H1 (cell line): ENCODE measurements at places on chromosomes 5 and 9. TPM values are rescaled to one million over a fixed set of nuclear protein-coding genes. Genes with fewer than 3 reads are reported as not detected.

DNA sequence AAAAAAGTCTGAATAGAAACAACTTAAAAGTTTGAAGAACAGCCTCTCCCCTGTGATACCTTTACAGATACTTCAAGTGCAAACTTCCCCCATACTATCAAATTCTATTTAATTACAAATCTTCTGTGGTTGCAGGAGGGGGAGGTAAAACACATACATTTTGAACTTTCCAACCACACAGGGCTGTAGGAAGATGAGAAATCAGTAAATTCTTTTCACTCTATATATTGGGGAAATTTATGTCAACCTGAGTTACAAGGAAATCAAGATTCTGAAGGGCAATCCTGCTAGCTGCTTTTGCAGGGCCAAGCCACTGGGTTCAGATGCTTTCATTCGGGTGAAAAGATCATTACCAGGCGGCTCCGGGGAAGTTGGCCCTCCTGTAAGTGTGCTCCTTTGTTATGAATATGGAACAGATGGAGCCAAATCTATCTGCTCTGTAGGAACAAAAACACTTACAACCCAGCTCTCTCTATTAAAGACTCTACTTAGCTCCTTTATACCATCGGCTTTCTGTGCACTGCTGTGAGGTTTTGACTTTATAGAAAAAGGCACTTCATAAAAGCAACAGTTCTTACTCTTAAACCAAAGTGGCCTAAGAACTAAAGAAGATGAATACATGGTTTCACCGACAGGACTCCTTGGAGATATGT lies 269.1 kb downstream of the EFNA5 start:
- DNase-seq = no peak

DNA sequence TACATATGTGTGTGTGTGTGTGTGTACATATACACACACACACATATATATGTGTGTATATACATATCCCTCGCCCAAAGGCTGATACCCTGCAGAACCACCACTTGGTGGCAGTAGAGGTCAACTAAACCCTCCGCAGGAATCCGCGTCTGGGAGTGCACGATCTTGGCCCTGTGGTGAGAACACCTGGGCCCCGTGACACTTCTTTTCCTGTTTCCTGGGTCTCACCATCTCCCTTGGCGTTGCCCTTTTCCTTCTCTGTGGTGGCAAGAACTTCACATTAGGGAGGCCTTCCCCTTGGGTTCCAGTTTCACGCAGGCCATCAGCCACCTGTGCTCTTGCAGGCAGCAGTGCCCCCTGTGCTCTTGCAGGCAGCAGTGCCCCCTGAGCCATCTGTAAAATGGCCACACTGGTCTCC lies 8.2 kb downstream of the IL9 start:
- peak; percentile 31 for DNase-seq

DNA sequence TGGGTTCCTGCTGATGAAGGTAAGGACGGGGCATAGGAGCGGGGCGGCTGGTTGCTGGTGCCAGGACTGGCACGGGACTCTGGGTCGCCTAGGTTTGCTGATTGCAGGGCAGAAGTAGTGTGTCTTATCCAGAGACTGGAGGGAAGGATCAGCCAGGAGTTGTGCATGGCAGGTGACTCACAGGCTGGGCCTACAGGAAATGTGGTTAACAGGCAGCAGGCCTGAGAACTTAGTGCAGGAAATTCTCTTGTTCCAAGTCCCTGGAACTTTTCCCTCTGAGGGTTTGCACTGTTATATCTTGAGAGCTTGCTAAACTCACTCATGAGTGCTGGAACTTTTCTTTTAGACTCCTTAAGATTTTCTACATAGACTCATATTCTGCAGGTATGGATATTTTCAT lies 95.1 kb downstream of the ANXA2R start:
- DNase-seq = no peak

- DNase-seq = no peak
Measured at GRCh38 chr5:119651486-119651885, 22.1 kb downstream of the FAM170A start.

DNA sequence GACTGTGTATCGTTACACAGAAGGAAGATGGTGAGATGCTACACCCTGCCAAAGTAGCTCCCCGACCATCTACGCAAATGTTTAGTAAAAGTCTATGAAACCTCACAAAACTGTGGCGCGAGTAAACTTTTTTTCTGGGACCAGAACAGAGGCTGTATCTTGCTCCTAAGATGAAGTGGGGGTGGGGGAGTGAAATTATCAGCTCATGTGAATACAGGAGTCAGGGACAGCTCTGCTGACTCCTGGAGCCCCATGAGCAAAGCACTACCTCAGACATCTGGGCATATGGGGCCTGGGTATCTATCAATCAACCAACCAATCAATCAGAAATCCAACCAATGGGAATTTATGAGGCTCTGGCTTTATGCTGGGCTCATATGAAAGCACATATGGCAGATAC lies 138.6 kb upstream of the RANBP3L start:
- DNase-seq = no peak

DNA sequence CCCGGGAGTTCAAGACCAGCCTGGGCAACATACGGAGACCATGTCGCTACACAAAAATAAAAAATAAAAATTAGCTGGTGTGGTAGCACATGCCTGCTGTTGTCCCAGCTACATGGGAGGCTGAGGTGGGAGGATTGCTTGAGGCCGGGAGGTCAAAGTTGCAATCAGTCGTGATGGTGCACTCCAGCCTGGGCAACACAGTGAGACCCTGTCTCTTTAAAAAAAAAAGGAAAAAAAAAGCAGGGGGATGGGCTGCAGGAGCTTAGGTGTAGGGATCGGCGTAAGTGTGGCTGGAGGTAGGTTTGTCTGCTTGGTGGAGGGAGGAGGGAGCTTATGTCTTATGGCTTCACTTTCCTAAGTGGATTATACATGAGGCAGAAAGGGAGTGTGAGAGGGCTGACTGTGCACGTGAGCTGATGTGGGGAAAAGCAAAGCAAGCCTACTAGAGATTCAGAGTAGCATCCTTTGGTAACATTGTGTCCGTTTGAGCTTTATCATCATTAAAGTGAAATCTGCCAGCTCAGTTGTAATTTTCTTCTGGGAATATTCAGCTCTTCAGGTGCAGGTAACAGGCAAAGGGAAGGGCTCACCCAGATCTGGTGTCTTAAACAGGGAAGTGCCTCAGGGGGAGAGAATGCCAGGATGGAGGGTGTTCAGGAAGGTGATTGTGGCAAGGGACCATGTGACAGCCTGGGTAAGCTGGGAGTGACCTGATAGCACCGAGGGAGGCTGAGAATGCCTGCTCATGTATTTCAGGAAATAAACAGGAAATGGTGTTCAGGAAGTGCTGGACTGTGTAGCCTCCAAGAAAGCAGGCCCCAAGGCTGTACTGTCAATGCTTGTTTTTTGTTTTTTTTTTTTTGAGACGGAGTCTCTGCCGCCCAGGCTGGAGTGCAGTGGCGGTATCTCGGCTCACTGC lies 17.6 kb upstream of the SETX start:
- DNase-seq = no peak

The CDH9 gene
- 0.54 and 0.73 TPM in 2 replicates for total RNA-seq
